ENCODE measurements at places on chromosomes 16 and 17.

- no peak for DNase-seq
Observed at GRCh38 chr16:74825941-74826340, 51.3 kb upstream of the FA2H start.

GRCh38 chr16:89166696-89167424 is 4.7 kb upstream of the CDH15 start:
- DNase-seq: no peak

- no peak for DNase-seq
Observed at GRCh38 chr17:15456972-15457722, 10.3 kb downstream of the CDRT4 start.

- DNase-seq: no peak
Observed at GRCh38 chr17:42111871-42112551, 503 bp downstream of the DHX58 start.

GRCh38 chr16:72502594-72503005 is 330.6 kb upstream of the PMFBP1 start:
- DNase-seq: no peak

DNA sequence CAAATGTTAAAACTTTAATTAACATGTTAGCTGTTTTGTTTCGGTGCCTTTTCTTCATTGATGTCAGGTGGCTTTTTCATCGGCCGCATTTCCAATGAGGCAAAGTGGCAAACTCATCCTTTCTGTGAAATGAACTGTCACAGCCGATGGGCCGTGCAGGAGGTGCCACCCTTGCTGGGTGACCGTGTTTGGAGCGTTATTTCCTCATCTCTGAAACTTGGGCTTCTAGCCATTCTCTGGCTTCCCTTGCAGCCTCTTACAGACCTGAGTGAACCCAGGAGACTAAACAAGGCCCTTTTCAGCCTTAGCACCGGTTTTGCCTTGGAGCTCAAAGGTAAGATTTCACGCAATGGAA is 42.2 kb upstream of the PRSS54 start:
- no peak for DNase-seq

DNA sequence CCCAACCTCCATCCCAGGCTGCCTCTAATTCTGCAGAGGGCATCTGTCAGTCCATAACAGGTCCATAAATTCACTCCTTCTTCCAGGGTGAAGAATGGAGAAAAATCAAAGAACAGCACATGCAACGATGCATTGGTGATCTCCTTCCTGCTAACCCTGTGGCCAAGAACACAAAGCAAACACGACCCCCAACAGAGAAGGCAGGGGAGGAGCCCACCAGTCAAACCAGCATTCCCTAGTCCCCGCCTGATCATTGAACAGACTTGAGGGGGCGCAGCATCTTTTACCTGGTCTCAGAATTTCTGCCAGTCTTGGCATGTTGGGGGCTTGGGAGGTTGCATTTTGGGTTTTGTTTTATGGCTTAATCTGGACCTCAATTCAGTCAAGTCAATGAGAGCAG is 476.0 kb downstream of the SLC39A11 start:
- no peak for DNase-seq

GRCh38 chr17:49210158-49211029 is at the start of the genes ABI3 and GNGT2:
TSS of gene ABI3 (plus strand) at chr17:49210707. CDS start at chr17:49210725, 18 bp downstream.
TSS of gene GNGT2 (minus strand) at chr17:49210574. CDS start at chr17:49207422, 3,152 bp downstream.
- no peak for DNase-seq

DNA sequence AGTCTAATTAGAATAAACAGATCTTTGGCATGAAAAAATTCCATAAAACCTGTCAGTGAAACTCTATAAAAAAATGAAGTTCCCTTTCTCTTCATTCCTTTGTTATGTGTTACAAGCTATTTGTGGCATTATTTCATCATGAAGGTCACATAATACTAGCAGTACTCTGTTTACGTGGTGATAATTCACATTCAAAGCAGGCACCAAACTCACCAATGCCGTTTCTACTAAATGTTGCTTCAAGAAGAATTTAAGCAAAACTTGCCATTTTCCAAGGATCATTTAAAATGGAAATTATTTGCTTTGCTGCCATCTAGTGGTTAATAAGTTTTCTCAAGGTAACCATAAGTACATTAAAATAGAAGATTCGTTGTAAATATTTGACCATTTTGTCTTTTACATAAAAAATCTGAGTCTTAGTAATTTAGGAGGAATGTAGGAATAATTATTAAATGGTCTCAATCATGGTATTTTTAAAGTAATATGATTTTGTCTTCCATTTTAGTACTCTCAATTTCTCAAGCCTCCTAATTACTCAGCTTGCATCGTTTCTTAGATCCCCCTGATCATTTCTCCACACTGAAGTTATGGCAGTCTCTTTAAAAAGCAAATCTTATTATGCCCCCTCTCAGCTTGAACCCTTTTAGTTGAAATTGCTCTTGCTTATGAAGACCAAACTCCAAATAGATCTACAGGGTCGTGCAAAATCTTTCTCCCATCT is 80.8 kb downstream of the OMG start:
- no peak for DNase-seq

DNA sequence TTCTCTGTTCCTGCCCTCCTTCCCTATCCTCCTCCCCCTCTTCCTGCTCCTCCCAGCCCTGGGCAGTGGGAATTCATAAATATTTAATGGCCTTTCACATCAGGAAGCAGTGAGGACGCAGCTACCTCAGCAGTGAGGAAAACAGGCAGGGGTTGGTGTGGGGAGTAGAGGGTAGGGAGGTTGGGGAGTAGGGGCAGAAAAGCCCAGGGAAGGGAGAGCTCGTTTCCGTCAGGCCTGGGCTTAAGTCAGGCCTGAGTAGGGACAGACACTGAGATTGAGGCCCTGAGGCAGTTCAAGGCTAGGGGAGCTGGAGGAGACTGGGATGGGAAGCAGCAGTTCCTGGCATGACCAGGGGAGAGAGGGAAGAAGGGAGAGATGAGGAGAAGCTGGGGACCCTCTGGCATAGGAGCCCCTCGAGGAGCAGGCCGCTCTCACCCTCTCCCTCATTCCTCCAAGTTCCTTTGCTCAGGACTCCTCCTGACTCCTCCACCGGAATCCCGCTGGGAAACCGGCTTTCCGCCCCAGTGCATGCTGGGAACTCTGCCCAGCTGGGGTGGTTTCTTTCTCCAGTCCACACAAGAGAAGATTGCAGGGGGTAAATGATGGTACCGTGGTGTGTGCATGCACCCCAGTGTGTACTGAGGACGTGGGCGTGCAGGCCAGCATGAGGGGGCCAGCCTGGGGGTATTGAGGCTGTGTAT is 6.2 kb downstream of the SAMD14 start:
- DNase-seq: no peak

DNA sequence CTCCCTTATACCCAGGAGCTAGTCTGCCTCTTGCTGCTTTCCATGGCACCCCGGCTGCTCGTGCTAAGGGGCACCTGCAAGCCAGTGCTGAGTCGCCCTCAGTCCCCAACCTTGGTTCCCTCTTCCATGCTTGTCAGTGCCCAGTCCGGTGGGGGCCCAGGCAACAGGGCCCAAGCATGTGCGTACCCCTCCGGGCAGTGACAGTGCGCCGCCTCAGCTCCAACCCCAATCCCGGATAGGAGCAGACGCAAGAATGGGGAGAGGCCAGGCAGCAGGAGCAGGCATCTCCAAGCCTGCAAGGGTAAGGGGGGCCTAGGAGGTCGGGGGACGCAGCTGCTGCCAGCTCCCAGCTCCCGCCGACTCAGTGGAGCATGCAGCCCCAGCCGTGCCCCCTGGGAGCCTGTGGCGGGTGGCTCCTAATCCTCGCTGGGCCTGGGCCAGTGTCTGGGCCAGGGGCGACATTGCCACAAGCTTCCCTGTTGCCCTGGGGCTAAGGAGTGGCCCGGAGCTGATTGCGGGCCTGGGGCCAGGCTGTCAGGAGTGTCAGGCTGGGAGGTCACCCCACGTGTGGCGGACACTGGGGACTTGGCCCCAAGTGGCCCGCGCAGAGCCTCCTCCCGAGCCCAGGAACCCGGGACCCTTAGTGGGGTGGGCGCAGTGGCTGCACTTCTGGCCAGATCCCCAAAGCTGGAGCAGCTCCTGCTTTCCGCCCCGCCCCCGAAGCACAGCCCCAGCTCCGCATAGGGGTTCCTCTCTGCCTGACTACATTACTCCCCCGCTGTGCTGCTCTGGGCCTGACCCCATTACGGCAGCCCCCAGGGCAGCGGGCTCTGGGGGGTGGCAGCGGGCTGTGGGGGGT is 9.8 kb downstream of the CPD start:
- no peak for DNase-seq

GRCh38 chr17:21021208-21021803 is 21.5 kb downstream of the USP22 start:
- no peak for DNase-seq

GRCh38 chr17:54793271-54793670 is 107.4 kb upstream of the TOM1L1 start:
- no peak for DNase-seq

DNA sequence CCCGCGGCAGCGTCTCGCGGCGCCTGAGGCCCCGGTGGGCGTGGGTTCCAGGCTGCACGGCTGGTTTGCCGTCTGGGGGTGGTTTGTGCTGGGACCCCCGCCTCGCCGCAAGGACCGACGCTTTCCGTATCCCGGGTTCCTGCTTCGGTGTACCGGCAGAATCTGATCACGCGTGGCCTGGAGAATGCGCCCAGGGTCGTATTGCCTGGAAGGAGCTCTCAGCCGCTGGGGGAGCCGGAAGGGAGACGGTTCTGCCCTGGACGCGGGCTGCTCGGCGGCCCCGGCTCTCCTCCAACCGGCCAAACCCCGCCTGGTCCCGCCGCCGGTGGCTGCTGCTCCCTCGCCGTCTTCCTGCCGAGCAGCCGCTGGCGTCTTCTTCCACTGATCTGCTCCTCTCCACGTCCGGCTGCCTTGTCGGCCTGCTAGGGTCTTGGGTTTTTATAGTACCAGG is 39.8 kb downstream of the ZNF778 start:
- DNase-seq: no peak

GRCh38 chr17:46785696-46786095 is 32.8 kb downstream of the WNT3 start:
- DNase-seq: no peak

DNA sequence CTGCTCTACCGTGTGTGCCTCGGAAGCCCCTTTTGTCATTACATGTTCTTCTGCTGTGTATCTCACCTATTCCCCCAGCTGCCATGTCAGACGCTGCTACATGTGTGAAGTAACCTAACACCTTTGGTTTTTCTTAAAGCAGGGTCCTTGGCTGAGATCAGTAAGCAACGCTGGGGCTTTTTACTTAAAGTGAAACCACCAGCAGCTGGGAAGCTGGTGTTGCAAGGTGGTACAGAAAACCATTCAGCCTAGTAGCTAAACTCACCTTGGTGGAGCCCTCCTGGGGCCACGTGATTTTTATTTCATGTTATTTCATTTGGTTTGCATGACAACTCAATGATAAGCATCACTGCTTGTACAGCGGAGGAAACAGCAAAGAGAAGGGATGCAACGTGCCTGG is 62.6 kb downstream of the PLCG2 start:
- DNase-seq: no peak

- DNase-seq: no peak
Observed at GRCh38 chr16:49382916-49383315, 9.3 kb downstream of the C16orf78 start.

DNA sequence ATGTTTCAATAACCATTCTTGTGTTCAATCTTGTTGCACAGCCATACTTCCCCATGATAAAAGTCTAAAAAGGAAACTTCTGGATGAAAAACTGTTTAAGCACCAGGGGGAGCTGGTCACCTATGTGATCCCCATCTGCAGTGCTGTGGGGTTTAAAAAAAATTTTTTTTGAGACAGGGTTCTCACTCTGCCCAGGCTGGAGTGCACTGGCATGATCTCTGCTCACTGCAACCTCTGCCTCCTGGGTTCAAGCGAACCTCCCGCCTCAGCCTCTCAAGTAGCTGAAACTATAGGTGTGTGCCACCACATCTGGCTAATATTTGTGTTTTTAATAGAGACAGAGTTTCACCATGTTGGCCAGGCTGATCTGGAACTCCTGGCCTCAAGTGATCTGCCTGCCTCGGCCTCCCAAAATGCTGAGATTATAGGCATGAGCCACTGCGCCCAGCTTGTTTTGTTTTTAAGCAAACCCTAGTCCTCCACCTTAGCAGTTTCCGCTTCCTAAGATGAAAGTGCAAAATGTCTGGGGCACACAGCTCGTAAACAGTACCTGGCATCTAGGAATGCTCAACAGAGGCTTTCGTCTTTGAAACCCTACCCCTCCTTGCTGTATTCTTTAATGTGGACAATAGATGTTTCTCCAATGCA is 25.4 kb downstream of the DNAJA2 start:
- DNase-seq: no peak

DNA sequence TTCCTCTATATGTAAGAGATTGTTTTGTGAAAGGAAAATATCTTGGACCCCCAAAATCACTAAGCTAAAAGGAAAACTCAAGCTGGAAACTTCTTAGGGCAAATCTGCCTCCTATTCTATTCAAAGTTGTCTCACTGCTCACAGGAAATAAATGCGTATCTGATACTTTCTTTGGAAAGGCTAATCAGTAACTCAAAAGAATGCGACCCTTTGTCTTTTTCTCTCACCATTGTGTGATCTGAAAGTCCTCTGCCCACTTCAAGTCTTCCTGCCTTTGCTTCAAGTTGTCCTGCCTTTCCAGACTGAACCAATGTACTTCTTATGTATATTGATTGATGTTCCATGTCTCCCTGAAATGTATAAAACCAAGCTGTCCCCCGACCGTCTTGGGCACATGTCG is 157.3 kb downstream of the KIF2B start:
- no peak for DNase-seq

GRCh38 chr16:20102521-20102920 is 28.8 kb upstream of the GPR139 start:
- DNase-seq: no peak

GRCh38 chr16:11084876-11085485 is 140.6 kb downstream of the CLEC16A start:
- DNase-seq: no peak

DNA sequence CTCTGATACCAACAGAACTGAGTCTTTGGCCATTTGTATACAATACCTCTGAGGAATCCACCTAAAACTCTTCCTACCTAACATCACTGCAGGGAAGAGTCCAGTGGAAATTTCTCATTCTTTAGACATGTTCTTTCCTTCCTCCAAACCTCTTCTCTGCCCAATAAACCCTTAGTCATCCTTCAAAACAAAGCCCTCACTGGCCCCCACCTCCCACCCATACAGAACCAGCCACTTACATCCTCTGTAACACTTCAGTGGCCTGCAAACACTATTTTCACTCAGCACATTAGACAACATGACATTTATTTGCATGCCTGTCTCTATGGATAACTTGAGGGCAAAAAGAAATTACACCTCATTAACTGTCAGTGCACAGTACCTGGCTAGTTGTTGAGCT is 200.3 kb upstream of the NOG start:
- no peak for DNase-seq

GRCh38 chr17:77109764-77110359 is 30.9 kb upstream of the SEC14L1 start:
- DNase-seq: no peak

GRCh38 chr16:10565167-10565566 is 15.2 kb downstream of the EMP2 start:
- no peak for DNase-seq

Data from stimulated activated CD8-positive, alpha-beta memory T cell treated with anti-CD3 and anti-CD28 coated beads, Interleukin-2, amount 100 ng/mL, for 1 hour (primary cell).